ENCODE measurements at places on chromosomes 7 and 10.
A peak's percentile ranks its signal among the peaks of the same experiment; 100 is the strongest.

DNA sequence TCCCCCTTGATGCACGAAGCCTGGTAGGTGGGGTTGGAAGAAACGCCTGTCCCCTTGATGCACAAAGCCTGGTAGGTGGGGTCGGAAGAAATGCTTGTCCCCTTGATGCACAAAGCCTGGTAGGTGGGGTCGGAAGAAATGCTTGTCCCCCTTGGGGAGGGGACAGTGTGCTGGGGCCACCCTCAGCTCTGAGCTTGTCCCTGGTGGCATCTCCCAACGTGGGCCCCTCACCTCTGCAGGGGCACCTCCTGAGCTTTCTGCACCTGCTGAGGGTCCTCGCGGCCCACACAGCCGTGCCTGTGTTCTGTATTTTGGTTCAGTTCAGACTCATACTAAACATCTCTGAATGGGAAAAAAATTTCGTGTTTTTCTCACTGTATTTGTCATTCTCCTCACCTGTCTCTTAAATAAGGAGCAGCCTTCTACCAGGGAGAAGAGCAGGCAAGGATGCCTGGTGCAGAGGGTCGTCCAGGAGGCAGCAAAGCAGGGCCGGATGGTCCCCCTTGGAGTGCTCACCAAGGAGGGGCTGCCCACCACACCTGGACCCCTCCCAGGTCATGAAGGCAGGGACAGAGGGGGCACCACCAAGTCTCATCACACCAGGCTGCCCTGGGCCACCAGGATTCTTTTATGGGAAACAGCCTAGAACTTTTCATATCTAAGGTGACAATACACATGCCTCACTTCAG lies 24.7 kb downstream of the VIPR2 start:
- DNase-seq: no peak

DNA sequence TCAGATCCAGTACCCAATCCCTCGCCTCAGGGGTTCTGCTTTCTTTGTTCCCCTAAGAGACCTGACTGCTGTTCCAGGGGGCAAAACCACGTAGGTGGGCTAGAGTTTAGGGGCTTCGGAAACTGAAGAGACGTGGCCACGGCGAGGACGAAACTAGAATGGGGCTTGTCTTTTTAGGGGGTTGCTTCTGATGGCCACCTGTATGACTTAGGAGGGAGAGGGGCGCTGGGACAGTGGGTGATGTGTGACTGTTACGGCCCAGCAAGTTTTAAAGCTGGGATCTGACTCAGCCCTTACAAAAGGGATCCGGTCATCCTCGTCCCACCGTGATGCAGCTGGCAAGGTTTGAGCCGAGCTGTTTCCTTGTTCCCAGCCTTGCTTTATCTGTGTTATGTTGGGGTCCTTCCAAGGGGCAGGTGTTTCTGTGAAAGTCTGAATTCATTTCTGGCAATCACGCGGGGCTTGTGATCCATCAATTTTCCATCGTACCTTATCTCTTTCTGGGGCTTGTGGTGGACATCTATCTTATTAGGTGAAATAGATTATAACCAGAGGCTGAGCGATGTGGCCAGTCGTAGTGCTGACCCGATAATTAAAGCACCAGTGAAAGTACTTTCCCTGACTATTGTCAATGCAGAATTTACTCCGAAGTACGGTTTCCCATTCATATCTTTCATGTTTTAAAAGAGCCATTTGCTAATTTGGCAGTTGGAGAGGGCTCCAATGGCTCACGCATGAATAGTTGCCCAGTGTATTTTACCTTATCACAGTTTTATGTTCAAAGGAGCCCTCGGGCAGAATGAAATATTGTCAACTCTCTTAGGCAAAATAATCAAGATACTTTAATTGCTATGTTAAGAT lies 830 bp downstream of the MET start:
- DNase-seq: no peak

GRCh38 chr7:75843613-75844116 lies 30.1 kb upstream of the CCL24 start:
- no peak for DNase-seq

DNA sequence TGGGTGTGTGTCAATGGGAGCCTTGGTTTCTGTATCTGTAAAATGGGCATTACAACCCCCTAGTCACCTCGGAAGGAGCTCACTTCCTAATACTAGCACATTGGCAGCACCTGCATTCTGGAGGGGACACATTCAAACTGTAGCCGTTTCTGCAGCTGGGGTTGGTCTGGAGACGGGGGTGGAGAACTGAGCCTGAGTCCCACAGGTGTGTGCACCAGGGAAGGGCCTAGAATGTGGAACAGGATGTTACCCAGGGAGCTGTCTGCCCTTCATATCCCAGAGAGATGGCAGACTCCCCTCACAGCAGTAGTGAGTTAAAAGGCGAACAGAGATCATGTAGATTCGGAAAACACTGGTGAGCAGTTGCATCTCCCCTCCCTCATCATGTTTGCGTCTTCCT lies 272.8 kb upstream of the ZNF32 start:
- no peak for DNase-seq

DNA sequence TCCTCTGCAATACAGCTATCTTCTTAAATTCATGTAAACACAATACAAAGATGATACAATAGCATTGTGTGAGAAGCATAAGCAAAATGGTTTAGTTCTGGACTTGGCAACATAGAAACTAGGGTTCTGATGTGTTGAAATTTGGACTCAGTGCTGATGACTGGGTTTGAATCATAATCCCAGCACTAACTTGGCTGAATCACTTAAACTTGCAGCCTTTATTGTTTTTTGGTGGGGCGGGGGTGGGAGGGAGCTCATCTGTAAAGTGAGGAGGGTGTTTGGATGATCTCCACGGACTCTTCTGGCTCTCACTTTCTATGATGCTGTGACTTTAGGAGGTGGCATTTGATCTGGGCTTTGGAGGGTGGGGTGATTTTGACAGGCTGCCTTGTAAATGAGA lies 158.2 kb downstream of the WNT2 start:
- peak; percentile 49 for DNase-seq

DNA sequence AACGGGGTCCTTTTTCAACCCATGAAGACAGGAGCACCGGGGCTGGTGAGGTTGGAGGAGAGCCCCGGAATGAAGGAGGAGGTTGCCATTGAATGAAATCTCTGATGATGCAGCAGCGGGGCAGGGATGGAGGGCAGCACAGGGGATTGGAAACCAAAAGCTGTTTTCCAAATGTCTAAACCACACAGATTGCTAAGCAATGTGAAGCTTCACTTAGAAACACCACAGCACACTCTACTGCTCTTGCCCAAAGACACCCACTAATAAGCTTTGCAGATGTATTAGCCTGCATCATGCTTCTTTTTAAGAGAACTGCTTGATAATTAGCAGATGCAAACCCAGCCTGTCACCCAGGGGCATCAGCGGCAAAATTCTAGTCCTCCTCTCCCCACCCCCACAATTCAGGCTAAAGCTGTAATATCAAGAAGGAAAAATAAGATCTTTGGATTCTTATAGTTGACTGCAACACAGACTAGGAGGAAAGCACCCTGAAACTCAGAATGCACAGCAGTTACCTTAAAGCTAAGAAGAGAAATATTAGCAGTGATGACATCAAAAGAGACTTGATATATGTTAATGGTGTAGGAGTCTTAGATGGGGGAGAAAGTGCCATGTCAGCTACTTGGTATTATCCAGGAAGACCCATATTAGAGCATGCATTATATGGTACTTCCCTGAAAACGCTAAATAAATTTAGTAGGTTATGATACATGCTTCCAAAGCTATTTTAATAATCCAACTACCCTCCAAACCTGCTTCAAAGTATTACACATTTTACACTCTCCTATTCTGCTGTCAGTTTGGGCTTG lies 666.7 kb downstream of the KCNMA1 start:
- DNase-seq: no peak

GRCh38 chr7:94561841-94562514 lies 52.4 kb downstream of the CASD1 start:
- peak; percentile 22 for DNase-seq

DNA sequence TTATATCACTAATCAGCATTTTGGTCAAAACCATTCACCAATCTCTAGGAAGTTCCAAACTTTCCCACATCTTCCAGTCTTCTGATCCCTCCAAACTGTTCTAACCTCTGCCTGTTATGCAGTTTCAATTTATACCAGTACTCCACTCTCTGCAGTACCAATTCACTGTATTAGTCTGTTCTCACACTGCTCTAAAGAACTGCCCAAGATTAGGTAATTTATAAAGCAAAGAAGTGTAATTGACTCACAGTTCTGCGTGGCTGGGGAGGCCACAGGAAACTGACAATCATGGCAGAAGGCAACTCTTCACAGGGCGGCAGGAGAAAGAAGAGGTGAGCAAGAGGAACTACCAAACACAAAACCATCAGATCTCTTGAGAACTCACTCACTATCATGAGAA lies 374.9 kb downstream of the SORCS1 start:
- no peak for DNase-seq

DNA sequence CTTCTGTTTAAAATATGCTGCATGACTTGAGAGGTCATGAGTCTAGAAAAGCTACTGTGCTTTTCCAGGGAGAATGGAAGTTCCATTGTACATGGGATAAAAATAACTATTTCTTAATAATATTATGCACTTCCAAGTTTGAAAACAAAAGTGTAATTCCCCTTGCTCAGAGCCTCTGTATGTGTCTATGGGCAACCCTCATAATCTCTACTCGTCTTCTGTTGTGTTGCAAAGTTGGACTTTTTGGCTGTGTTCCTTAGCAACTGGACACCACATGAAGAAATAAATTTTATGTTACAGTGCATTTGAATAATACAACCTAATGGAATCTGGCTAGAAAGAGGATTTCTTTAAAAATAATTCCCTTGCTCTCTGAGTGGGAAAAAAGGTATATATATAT lies 242.6 kb downstream of the TWIST1 start:
- DNase-seq: peak; percentile 17

DNA sequence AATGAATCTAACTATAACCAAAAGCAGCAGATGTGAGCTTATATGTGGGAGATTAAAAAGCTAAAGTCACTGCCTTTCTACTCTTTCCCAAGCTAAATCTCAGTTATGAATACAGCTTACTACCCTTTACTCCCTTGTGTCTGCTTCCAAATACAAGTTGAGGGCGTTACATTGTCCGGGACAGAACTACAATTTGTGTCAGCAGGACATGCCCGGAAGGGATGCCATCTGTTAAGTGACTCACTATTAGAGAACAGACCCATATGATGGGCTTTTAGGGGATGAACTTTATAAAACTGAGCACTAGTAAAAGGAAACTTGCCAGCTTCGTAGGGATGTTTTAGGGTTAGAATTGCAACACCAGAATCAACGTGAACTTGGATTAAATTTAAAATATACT lies 299.7 kb upstream of the CSTF2T start:
- DNase-seq: peak; percentile 4
